Kidney (tissue), 22 donors: ENCODE measurements at places on chromosomes 6 and 20.
A peak's percentile ranks its signal among the peaks of the same experiment; 100 is the strongest.

DNA sequence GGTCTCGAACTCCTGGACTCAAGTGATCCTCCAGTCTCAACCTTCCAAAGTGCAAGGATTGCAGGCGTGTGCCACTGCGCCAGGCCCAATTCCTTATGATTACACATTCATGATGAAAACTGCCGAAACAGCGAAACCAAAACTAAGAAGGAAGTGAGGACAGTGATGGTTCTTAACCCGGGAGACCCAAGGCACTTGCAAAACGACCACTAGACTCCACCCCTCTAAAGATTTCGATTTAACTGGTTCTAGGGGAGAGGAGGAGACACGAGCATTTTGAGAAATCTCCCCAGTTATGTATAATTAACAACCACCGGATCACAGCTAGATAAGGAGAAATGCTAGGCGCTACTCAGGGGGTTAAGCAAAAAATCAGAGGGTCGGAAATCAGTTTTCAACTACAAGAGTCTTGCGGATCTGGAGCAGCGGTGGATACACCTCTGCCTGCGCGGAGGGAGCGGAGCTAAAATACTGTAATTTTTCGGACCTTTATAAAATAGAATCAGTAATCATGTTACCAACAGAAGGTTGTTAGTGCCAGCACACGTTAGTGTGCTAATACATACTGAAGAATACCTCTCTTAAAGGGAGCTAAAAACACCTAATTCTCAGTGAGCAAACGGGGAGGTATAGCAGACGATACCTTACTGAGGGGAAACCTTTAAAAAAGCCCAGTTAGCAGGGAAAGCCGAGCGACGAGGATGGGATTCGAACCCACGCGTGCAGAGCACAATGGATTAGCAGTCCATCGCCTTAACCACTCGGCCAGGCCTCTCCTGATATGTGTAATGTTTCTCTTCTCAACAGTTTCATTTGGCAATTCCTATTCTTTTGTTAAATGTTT lies 60.0 kb upstream of the BTN3A2 start:
- peak; percentile 78 for DNase-seq

DNA sequence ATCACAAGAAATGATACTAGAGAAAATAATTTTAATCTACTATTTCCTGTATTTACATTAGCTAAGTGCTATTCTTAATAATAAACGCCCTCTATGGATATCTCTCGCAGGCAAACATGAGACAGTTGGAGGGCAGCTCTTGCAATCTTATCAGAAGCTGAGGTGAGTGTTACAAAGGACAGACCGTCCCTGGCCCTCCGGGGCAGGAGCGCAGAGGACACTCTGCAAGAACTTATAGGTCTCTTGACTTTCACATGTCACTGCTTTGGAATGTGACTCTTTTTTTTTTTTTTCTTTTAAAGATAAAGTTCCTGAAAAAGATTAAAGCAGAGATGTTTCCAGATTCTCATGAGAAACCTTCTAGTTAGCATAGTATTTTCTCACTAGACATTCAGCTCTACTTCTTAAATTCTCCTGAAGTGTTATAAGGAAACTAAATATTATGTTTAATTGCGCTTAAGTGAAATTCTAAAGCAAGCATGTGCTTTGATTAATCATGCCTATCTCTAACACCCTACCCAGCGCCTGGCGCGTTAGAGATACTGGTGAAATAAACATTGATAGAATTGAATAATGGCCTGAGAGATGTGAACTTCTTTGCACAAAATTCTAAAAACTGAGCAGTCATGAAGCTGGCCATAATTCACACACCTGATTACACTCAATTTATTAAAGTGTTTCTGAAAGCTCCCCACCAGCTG lies 57.4 kb downstream of the SYTL3 start:
- peak; percentile 70 for DNase-seq

- no peak for DNase-seq
These were observed 32.9 kb downstream of the TRAM2 start for GRCh38 chr6:52543729-52544601.

GRCh38 chr20:23193801-23194384 lies 107.8 kb upstream of the CD93 start:
- no peak for DNase-seq

DNA sequence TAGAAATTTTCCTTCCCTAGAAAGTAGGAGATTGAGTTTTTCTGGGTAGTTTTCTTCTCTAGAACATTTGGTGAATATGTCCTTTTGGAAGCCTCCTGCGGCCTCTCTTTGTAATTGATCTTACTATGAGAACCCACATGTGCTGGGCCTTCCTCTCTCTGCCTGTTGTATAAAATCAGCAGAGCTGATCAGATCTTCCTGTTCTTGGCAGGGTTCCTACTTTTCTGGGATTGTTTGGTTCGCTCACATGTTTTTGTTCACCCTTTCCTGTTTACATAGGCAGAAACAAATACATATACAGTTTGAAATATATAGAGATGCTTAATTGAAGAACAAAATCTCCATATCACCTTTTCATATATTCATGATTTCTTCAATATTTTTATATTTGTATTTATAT lies 57.8 kb downstream of the IL22RA2 start:
- DNase-seq = no peak

- DNase-seq = no peak
These were observed at the start of gene AGER for GRCh38 chr6:32184084-32184640. Gene AGER (minus strand): TSS chr6:32184253. CDS start chr6:32184222, 31 bp downstream.

DNA sequence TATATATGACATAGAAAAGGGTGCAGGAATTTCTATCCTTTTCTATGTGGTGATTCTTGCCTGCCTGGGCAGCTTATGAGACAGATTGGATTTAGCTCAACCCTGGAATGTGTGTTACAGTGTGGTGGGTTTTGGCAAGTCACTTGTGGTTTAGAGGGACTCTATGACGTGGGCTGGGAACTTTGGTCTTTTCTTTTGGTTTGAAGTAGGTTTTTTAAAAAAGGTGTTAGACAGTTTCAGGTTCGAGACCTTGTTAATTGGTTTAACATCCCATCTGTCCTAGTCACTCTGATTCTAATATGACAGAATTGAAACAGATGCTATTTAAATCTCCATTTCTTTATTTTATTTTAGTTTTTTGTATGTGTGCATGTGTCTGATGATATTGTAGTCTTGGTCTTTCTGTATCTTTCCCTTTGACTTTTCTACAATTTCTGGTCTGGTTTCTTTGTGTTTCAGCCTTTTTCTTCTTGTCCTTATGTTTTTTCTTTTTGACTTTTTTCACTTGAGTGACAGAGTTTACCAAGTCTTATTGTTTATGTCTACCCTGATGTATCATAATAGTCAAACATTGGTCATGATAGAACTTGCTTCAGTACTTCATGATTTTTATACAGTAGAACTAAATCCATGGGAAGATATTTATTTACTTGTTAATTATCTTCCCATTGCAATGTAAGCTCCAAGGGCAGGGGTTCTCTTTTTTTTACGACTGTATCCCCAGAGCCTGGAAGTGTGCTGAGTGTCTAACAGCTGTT lies 174.3 kb downstream of the CDKAL1 start:
- DNase-seq = no peak

DNA sequence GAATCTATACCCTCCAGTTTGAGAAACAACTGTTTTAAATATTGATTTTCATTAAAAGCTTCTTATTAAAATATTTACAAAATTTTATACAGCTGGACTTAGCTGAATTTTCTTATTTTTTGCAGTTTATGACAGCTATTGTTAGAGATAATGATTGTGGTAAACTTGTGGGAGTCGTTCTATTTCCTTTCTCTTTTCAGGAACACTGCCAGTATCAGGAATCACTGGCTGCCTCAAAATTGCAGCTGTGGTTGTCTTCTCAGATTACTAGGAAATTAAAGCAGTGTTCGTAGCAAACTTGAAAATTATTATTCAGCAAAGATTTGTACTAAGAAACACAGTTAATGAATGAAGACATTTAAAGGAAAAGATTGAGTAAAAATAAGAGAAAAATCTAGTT lies 311.0 kb downstream of the CENPW start:
- DNase-seq = no peak

GRCh38 chr6:26379292-26379691 lies 3.6 kb upstream of the BTN2A2 start:
- DNase-seq = no peak

DNA sequence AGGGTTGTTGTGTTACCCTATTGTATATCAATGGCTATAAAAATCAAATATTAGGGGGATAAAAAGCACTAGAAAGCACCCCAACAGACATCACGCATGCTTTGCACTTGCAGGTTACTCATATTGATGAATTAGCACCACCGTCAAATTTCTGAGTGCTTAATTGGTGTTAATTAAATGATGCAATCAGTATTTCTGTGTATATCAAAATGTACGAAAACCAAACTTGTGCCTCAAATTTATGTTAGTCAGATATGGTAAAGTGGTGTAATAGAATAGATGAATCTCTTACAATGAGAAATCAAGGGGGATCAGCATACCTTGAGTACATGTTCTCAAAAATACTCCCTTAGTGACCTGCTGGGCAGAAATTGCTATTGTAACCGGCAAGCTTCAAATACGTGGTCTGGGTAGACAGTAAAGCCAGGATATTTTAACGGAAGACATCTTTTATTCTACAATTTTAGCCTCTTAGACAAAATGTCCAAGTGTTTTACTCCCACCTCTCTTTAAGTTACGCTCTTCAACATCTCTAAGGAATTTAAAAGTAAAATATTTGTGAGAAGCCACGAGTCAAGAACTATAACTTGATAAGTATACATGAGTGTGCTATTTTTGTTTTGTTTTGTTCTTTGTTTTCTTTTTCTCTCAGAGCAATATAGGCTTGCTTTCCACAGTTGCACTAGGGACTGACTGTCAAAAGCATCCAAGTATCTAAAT lies 166.0 kb downstream of the QKI start:
- no peak for DNase-seq

GRCh38 chr6:44681761-44682160 lies 294.3 kb downstream of the CDC5L start:
- DNase-seq = no peak

GRCh38 chr6:34834789-34835518 lies 43.1 kb downstream of the BLTP3A start:
- no peak for DNase-seq

DNA sequence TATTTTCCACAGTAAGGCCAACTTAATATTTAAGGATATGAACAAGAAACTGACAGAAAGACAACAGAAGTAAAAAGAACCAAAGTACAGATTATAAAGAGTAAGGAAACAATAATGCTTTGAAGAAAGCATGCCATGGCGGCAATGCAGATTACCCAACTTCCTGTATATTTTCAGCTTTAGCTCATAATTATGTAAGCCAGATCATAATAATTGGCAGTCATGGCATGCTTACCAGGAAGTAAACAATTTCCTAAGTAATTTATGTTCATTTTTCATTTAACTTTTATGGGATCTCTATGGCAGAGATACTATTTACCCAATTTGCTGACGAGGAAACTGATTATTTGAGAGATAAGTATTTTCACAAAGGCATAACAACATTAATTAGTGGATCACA lies 988.7 kb downstream of the HACE1 start:
- no peak for DNase-seq

DNA sequence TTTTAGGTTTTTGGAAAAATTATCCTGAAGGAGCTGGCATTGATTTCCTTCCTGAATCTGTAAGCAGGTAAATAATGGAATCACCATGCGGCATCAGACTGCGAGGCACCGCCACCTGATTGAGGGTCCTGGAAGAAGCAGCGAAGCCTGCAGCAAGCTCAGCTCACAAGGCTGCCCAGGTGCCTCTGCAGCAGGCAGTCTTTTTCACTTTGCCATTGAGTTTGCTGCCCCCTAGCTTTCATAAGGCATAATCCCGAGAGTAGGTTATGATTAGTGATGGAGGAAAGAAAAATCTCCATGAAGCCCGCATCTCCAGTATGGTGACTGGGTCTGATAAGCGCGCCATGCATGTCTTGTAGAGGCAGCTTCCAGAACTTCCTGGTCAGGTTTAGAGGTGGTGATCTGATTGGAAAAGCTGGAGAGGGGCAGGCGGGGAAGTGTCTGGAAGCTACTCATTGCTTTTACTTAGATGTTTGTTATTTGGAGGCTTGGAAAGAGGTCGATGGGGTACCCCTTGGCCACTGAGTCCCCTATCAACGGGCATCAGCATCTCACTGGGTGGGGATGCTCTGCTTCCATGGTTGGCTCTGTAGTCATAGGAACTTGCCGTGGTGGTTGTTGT lies 26.7 kb downstream of the IYD start:
- peak; percentile 80 for DNase-seq

DNA sequence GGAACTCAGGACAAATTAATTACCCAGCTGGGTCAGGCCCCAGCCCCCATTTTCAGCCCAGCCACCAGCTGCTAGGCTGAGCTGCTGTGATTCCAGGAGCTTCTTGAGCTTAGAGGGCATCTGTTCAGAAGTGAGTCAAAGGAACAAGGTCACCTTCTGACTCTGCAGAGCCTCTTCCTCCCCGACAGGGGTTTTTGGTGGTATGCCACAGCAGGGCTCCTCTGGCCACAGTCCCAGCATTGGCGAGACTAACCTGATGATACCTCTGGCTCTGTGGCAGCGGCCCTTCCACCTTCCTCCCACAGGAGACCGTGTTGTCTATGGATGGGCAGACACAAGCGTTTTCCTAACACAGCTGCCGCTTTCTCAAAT lies 39.7 kb downstream of the ZC3H12D start:
- DNase-seq = no peak

GRCh38 chr6:43120101-43120763 lies 44.1 kb downstream of the PTK7 start:
- DNase-seq = peak; percentile 26

DNA sequence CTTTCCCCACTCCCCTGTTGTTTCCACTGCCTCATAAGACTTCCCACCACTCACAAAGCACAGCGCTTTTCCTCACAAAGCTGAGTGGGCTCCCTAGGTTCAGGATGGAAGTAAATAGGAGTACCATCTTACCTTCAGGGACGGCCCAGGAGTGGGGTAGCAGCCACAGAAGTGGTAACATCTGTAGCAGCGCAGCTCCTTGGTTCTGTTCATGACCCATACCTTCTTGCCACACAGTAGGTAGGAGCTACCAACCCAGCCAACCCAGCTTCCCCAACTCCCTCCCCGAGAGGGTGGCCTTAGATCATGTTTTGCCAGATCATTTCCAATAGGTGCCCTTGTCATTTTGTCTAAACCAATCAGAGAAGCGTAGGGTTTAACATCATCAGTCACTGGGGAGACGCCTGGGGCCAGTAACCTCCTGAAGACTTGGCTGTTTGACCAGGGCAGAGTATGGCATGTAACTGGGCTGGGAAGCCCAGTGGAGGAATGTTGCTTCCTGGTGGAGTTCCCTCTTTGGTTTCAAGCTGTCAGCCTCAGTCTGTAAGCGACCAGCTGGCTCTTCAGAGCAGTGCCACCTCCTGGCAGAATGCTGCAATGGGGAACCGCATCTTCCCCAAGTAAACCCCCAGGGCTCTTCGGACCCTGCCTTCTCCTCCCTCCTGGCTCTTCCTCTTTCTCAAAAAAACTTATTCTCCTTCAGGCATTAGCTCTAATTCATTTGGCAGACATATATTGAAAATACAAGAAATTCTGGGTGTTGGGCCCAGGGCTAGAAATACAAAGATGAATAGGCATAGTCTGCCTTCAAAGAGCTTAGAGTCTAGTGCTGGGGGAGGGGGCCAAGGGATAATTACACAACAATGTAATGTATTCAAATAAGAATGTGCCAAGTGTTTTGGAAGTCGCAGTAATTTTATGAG lies at the start of gene HLA-DMA:
HLA-DMA (minus strand) TSS at position 281 of the 923 bp plus-strand sequence; CDS start at position 220, 61 bp downstream.
- DNase-seq = peak; percentile 92
